ENCODE measurements at places on chromosomes 13 and 19. TPM values are rescaled to one million over a fixed set of nuclear protein-coding genes. Genes with fewer than 3 reads are reported as not detected.

Gene CLEC11A
- total RNA-seq, result 18.7 TPM

DNA sequence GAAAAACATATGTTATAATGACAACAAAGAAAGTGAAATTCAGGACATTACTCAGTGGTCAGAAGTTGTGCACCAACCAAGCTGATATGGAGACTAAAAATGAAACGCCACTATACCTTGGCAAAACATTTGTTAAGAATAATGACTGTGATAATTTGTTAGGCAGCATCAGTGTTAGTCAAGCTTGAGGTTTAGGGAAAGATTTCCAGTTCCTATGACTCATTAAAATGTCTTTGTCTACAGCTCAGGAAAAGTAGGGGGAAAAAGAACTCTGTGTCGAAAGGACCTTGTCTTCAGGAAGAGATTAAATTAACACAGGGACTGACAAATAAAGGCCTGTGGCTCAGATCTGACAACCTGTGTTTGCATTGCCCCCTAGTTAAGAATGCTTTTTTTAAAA, 764.1 kb upstream of the SLITRK6 start:
- no peak overlapping the region for H3K27ac ChIP-seq
- no peak overlapping the region for H3K4me3 ChIP-seq
- no peak for DNase-seq
- H3K4me1 ChIP-seq, result no peaks in the 10 kb centered on the region
- no peaks in the 10 kb centered on the region for H3K36me3 ChIP-seq

DNA sequence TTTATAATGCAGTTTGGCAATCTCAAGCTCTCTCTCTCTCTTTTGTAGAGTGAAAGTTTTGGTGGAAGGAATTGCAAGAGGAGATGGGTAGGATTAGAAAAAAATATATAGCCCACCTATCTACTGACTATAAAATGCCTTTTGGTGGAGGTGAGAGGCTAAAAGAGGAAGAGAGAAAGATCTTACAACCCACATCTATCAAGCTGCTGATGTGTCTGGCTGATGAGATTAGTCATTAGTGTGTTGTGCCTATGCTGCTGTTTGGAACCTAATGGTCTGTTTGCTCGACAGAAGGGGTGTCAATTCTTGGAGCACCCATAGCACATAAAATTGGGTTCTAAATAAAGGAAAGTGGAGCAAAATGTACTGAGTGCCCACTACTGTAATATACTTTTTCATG, 411.0 kb downstream of the HS6ST3 start:
- no peaks in the 10 kb centered on the region for H3K27me3 ChIP-seq
- H3K27ac ChIP-seq, result no peak overlapping the region
- DNase-seq, result no peak

Gene MYDGF
- 28.6 TPM for total RNA-seq

- no peak overlapping the region for H3K4me3 ChIP-seq
- no peak overlapping the region for H3K27ac ChIP-seq
- H3K4me1 ChIP-seq, result no peaks in the 10 kb centered on the region
- H3K36me3 ChIP-seq, result no peaks in the 10 kb centered on the region
- DNase-seq, result no peak
Observed at GRCh38 chr13:21684576-21684975, 13.7 kb downstream of the FGF9 start.

Gene CCDC122
- total RNA-seq, result 13.7 TPM

DNA sequence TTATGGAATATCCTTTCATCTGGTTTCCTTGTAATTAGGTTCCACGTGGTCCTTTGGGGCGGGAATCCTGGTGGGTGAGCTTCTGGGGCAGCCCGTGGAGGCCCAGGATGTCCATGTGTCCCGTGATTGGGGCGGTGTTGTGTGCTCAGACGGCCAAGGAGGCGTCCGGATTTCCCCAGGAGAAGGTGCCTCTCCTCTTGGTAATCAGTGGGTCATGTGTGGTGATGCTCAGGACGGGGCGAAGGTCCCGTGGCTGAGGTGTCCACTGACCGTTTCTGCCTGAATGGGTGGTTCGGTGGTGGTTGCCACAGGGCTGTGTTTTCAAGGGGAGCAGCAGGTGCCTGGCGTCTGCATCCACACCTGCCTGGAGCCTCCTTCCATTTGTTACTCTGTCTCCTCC, 52.2 kb upstream of the F7 start:
- peaks cover 6% of the 10 kb centered on the region for H3K4me1 ChIP-seq
- DNase-seq, result no peak
- no peaks in the 10 kb centered on the region for H3K27me3 ChIP-seq
- no peaks in the 10 kb centered on the region for H3K36me3 ChIP-seq

GRCh38 chr19:31249217-31249616, 100.0 kb downstream of the TSHZ3 start:
- no peak overlapping the region for H3K27ac ChIP-seq
- no peak for DNase-seq
- no peaks in the 10 kb centered on the region for H3K27me3 ChIP-seq

- H3K27me3 ChIP-seq, result no peaks in the 10 kb centered on the region
- no peak overlapping the region for H3K27ac ChIP-seq
- no peaks in the 10 kb centered on the region for H3K36me3 ChIP-seq
- DNase-seq, result no peak
- no peak overlapping the region for H3K4me3 ChIP-seq
Observed at GRCh38 chr13:69641773-69642172, 465.9 kb upstream of the ATXN8OS start.

All from ovary (tissue), 10 donors.